Stimulated activated CD8-positive, alpha-beta memory T cell treated with anti-CD3 and anti-CD28 coated beads, Interleukin-4, amount 100 ng/mL, for 1 hour (primary cell): ENCODE measurements at places on chromosomes 11 and 22.

GRCh38 chr22:46025973-46026898, 49.3 kb upstream of the WNT7B start:
- no peak for DNase-seq

- DNase-seq: no peak
Observed at GRCh38 chr11:18939314-18939713, at the start of gene MRGPRX1. Gene MRGPRX1, minus strand, starts transcription at chr11:18939414. Its CDS starts 4,630 bp downstream, at chr11:18934784.

DNA sequence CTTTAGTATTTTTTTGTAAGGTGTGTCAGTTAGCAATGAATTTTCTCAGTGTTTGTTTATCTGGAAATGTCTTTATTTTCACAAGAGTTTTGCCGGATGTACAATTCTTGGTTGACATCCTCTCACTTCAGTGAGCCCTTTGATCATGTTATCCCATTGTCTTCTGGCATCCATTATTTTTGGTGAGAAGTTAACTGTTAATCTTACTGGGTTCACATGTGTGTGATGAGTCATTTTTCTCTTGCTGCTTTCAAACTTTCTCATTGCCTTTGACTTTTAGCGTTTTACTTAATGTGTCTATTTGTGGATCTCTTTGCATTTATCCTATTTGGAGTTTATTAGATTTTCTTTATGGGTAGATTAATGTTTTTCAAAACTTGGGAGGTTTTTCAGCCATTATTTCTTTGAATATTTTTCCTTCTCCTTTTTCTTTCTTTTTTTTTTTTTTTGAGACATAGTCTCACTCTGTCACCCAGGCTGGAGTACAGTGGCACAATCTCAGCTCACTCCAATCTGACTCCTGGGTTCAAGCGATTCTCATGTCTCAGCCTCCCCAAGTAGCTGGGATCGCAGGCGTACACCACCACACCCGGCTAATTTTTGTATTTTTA, 100.5 kb upstream of the RRM1 start:
- DNase-seq: no peak

- DNase-seq: no peak
Observed at GRCh38 chr11:27291954-27292636, 70.9 kb downstream of the CCDC34 start.

GRCh38 chr11:25838918-25839625, 492.9 kb upstream of the ANO3 start:
- DNase-seq: no peak

- DNase-seq: no peak
Observed at GRCh38 chr11:44351898-44352498, 42.1 kb upstream of the ALX4 start.

- no peak for DNase-seq
Observed at GRCh38 chr22:23036684-23037428, 33.5 kb upstream of the GNAZ start.

DNA sequence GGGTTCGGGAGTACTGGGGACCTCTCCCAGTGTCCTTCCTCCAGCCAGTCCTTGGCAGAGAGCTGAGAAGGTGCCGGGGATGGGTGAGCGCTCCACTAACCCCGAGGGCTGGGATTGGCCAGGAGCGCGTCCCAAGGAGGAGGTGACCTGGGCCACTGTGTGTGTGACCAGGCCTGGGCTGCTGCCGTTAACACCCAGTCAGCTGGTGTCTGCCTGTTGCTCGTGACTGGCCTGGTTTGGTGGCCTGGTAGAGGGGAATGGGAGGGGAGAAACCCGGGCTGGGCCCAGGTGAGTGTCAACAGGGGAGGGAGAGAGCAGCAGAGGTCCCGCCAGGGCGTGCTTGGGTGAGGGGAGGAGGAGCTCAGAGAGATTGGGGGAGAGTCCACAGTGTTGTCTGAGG, 29.9 kb upstream of the GRAMD4 start:
- DNase-seq: no peak

- no peak for DNase-seq
Observed at GRCh38 chr11:99893811-99894210, 793.3 kb upstream of the ARHGAP42 start.
